ENCODE measurements at places on chromosomes 5 and 9.

DNA sequence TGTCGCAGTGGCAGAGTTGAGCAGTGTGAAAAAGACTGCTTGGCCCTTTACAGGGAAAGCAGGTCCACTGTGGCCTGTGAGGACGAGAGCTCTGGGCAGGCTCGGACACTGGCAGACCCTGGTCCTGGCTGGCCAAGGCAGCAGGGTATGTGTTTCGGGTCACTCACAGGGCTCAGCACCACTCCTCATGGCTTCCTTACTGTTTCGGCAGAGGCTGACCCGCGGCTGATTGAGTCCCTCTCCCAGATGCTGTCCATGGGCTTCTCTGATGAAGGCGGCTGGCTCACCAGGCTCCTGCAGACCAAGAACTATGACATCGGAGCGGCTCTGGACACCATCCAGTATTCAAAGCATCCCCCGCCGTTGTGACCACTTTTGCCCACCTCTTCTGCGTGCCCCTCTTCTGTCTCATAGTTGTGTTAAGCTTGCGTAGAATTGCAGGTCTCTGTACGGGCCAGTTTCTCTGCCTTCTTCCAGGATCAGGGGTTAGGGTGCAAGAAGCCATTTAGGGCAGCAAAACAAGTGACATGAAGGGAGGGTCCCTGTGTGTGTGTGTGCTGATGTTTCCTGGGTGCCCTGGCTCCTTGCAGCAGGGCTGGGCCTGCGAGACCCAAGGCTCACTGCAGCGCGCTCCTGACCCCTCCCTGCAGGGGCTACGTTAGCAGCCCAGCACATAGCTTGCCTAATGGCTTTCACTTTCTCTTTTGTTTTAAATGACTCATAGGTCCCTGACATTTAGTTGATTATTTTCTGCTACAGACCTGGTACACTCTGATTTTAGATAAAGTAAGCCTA lies 15.7 kb downstream of the SQSTM1 start:
- DNase-seq = peak; percentile 72

DNA sequence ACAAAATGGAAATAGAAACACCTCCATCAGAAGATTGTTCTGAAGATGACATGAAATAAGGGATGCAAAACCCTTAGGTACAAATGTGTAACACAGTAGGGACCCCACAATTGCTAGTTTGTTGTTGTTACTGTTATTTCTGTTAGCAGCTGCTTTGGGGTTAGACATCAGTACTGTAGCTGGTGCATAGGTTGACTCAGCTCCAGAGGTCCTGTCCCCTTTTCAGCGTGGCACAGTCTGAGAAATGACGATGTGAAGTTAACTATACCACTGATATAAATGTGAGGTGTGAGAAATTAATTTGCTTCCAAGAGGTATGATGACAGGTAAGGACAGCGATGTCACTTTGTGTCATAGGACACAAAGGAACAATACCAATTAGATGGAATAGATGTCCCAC lies 384.6 kb upstream of the KLF4 start:
- no peak for DNase-seq

- peak; percentile 54 for DNase-seq
Observed at GRCh38 chr9:133103183-133103986, 17.7 kb downstream of the RALGDS start.

GRCh38 chr5:78008356-78008967 lies 232.3 kb upstream of the TBCA start:
- DNase-seq = peak; percentile 18
